Memory B cell (primary cell): ENCODE measurements at places on chromosomes 5 and 9.

DNA sequence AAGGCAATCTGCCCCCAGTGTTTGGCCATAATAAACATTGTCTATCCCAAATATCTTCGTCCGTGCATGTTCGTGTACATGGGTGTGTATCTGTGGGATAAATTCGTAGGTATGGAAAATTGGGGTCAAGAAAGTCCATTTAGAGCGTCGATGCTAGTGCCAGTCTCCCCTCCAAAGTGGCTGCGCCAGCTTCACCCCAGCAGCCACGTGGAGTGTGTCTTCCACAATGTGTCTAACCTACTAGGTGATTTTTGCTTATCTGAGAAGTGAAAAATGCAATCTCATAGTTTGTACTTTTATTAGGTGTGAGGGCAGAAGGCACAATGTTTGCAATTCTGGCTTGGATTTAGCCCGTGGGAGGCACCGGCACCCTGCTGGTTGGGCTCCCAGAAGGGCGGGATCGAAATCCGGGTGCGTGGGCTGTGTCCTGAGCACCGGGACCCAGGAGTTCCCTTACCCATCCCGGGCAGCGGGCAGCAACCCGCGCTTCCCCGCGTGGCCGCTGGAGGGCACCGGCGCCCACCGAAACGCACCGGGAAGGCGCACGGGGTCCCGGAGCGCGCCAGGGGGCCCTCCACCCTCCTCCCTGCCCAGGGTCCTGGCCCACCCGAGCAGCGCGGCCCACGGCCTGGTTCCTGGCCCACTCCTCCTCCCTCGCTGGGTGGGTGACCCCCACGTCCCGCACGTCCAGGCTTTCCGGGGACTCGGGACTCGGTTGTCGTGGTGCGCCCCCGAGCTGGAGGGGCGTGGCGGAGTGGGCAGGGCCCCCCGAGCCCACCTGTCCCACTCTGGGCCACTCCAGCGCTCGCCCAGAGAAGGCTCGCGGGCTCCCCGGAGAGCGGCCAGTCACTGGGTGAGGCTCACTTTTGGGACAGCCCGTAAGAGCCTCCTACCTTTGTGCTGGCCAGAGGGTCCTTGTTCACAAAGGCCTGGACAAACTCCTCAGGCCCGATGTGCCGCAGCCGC is 55.4 kb upstream of the RNF130 start:
- DNase-seq = peak; percentile 35

- DNase-seq = no peak
Observed at GRCh38 chr5:77852068-77852513, 76.0 kb upstream of the TBCA start.

- DNase-seq = no peak
Observed at GRCh38 chr9:129406278-129407225, 214.3 kb downstream of the C9orf50 start.

GRCh38 chr5:103340132-103340531 is 81.6 kb downstream of the MACIR start:
- no peak for DNase-seq
